ENCODE measurements at places on chromosomes 2 and 18. TPM values are rescaled to one million over a fixed set of nuclear protein-coding genes. Genes with fewer than 3 reads are reported as not detected.

GRCh38 chr2:227397562-227397961 lies 9.8 kb upstream of the SCYGR1 start:
- DNase-seq: no peak

The SLC4A3 gene
- polyA plus RNA-seq: 7.3 TPM

DNA sequence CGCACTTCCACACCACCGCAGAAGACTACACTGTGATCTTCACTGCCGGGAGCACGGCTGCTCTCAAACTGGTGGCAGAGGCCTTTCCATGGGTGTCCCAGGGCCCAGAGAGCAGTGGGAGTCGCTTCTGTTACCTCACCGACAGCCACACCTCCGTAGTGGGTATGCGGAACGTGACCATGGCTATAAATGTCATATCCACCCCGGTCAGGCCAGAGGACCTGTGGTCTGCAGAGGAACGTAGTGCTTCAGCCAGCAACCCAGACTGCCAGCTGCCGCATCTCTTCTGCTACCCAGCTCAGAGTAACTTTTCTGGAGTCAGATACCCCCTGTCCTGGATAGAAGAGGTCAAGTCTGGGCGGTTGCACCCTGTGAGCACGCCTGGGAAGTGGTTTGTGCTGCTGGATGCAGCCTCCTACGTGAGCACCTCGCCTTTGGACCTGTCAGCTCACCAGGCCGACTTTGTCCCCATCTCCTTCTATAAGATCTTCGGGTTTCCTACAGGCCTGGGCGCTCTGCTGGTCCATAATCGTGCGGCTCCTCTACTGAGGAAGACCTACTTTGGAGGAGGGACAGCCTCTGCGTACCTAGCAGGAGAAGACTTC lies 12.5 kb downstream of the MOCOS start:
- DNase-seq: no peak

GRCh38 chr2:47508641-47509040 lies 105.7 kb downstream of the MSH2 start:
- DNase-seq: no peak

The FEV gene
- not detected for polyA plus RNA-seq

The ANKRD23 gene
- polyA plus RNA-seq: 4.1 TPM

The CXCR1 gene
- polyA plus RNA-seq: not detected

GRCh38 chr2:223956300-223956699 lies 963 bp upstream of the MRPL44 start:
- no peak for DNase-seq

- no peak for DNase-seq
Measured at GRCh38 chr2:111634050-111634794, 249.8 kb downstream of the ANAPC1 start.

DNA sequence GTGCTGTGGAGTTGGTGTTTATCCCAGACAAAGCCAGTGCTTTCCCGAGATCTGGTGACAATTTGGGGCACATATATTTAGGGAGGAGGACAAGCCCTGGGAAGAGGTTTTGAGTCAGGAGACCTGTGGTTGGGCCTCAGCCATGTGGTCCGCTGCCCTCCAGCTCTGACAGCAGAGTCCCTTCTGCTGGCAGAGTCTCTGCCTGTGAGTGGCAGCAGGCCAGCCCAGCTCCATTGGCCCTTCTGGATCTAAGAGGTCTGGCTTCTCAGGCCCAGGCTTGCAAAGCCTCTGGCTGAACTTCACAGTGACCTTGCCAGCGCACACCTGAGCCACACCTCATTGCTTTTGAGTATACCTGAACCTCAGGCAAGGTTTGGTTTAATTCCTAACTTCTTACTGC lies 115.3 kb downstream of the BCL2L11 start:
- no peak for DNase-seq

DNA sequence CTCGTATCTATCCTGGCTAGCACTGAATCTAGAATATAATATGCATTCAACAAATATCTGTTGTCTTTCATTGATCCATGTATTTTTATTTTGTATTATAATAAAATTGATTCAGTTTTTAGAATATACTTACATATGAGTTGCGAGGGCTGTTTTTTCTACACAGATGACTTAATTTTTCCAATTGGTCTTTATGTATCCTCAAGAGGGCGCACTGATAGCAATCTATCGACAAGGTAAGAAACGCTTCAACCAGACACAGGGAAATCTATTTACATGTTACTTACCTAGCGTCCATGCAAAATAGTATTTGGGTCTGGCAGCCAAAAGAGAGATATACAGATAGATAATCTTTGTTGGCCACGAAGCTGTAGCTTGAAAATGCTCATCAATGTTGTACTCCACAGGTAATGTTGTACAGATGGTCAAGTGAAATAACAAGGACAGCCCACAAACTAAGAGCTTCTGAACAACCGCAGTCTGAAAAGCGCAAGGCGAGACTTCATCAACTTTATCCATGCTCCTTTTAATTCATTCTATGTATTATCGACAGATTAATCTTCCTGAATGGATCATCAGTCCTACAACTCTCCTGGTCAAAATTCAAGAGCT lies 35.5 kb upstream of the KIDINS220 start:
- no peak for DNase-seq

GRCh38 chr18:55302167-55302833 lies 285.7 kb downstream of the TCF4 start:
- no peak for DNase-seq

The PECR gene
- 36.6 TPM for polyA plus RNA-seq

- DNase-seq: no peak
Measured at GRCh38 chr18:40453903-40454302, 1501.1 kb upstream of the PIK3C3 start.

DNA sequence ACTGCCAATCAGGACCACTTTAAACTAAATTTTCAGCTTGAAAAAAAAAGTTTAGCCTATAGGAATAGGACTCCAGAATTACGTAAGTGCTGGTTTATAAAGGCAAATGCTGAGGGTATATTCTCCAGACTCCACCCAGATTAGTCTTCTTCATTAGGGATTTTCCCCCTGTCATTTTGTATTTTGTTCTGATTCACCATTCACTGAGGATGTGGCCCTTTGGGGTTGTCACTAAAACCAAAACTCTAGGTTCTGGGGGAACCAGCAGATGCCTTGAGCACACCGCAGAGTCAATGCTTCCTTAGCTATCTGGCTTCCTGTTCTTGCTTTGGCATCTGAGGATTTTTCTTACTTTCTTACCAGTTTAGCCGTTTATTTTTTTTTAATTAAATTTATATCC lies 10.5 kb downstream of the SCYGR4 start:
- no peak for DNase-seq

DNA sequence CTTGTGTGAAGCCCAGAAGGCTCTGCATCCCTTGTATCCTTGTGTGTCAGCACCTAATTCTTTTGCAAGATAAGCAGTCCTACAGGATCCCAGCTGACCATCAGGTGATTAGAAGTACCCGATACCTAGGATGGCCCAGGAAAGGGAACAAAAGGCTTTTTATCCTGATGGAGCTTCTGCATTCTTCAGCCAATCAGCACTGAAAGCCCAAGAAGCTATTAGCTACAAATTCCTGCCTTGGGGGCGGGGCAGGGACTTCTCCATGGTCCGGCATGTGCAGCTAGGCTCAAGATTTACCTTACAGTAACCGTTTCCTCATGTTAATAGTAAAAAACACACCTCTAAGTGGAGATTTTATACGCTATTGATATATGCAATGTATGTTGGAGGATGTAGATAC lies 264.6 kb upstream of the THUMPD2 start:
- no peak for DNase-seq

Data from left renal pelvis (tissue), 4 donors.